ENCODE measurements at places on chromosomes 2 and 18. TPM values are rescaled to one million over a fixed set of nuclear protein-coding genes. Genes with fewer than 3 reads are reported as not detected.

- H3K4me3 ChIP-seq, result no peak overlapping the region
- DNase-seq, result no peak
- no peaks in the 10 kb centered on the region for H3K4me1 ChIP-seq
- no peaks in the 10 kb centered on the region for H3K36me3 ChIP-seq
- no peaks in the 10 kb centered on the region for H3K27me3 ChIP-seq
- no peak overlapping the region for H3K27ac ChIP-seq
Measured at GRCh38 chr2:215654148-215654819, 218.4 kb upstream of the FN1 start.

- no peaks in the 10 kb centered on the region for H3K4me1 ChIP-seq
- no peaks in the 10 kb centered on the region for H3K27me3 ChIP-seq
- no peak for DNase-seq
- no peak overlapping the region for H3K27ac ChIP-seq
- H3K36me3 ChIP-seq, result no peaks in the 10 kb centered on the region
Measured at GRCh38 chr2:106944215-106944614, 58.2 kb upstream of the ST6GAL2 start.

DNA sequence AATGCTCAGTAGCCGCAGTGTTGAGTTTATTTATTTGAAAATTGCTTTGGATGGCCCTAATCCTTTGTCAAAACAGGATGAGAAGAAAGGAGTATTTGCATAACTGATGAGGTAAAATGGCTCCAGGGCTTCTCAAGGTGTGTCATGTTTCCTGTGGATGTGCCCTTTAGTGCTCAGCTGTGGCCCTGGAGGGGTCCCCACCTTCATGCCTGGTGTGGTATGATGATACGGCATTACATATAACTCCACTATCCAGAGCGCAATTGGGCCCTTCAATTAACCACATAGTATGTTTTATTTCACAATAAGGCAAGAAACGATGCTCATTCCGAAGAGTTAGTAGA lies 39.8 kb upstream of the TMEM178A start:
- H3K27me3 ChIP-seq, result no peaks in the 10 kb centered on the region
- H3K36me3 ChIP-seq, result no peaks in the 10 kb centered on the region
- no peaks in the 10 kb centered on the region for H3K4me1 ChIP-seq
- no peak overlapping the region for H3K27ac ChIP-seq
- H3K4me3 ChIP-seq, result no peak overlapping the region

GRCh38 chr18:77086656-77087392 lies 45.8 kb downstream of the MBP start:
- H3K4me3 ChIP-seq, result peak overlapping the region; percentile 29
- H3K36me3 ChIP-seq, result no peaks in the 10 kb centered on the region
- peak overlapping the region; percentile 27 for H3K27ac ChIP-seq
- H3K27me3 ChIP-seq, result no peaks in the 10 kb centered on the region
- peaks cover 10% of the 10 kb centered on the region for H3K4me1 ChIP-seq

GRCh38 chr2:223880796-223881195 lies 43.4 kb upstream of the AP1S3 start:
- no peak overlapping the region for H3K27ac ChIP-seq
- no peak overlapping the region for H3K4me3 ChIP-seq
- H3K4me1 ChIP-seq, result no peaks in the 10 kb centered on the region
- DNase-seq, result no peak

GRCh38 chr18:54284981-54285785 lies 15.9 kb downstream of the POLI start:
- no peaks in the 10 kb centered on the region for H3K4me1 ChIP-seq
- DNase-seq, result no peak
- peaks cover 8% of the 10 kb centered on the region for H3K36me3 ChIP-seq
- H3K4me3 ChIP-seq, result no peak overlapping the region
- no peak overlapping the region for H3K27ac ChIP-seq

- H3K4me1 ChIP-seq, result no peaks in the 10 kb centered on the region
- DNase-seq, result no peak
- H3K27ac ChIP-seq, result no peak overlapping the region
- H3K4me3 ChIP-seq, result no peak overlapping the region
- H3K36me3 ChIP-seq, result no peaks in the 10 kb centered on the region
Measured at GRCh38 chr2:190804182-190804795, 76.3 kb upstream of the GLS start.

DNA sequence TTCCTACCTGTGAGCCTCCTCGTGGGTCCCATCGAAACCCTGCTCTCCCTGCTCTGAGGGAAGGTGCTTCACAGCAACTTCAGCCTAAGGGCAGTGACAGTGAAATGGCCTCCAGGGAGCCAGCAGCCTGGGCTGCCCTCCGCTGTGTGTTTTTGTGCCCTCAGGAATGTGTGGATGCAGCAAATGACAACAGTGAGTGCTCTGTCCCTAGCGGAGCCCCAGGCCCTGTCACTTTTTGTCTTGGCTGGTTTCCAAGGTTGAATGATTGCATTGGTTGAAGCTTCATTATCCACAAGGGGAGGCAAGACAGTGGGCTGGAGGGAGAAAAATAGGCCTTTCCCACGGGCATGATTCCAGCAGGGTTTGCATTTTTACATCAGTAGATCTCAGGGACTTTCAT lies 42.9 kb downstream of the STON1 start:
- H3K27ac ChIP-seq, result no peak overlapping the region
- H3K27me3 ChIP-seq, result no peaks in the 10 kb centered on the region
- H3K4me3 ChIP-seq, result no peak overlapping the region
- H3K36me3 ChIP-seq, result no peaks in the 10 kb centered on the region

DNA sequence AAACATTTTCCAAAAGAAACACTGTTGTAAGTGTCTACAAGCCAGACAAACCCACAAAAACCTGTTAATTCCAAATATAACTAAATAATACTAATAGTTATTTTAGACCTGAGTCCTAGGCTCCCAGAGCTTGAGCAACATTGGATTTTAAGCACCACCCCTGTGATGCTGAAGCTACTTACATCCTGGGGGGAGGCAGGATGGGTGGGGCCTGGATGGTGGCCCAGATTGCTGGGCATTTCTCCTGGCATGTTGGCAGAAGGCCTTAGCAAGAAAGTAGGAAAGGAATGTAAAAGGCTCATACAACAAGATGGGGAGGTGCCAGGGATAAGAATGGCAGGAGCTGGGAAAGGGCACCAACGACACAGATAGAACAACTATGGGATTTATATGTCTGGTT lies 50.7 kb upstream of the OTX1 start:
- H3K36me3 ChIP-seq, result no peaks in the 10 kb centered on the region
- H3K4me3 ChIP-seq, result no peak overlapping the region
- no peaks in the 10 kb centered on the region for H3K27me3 ChIP-seq
- H3K4me1 ChIP-seq, result no peaks in the 10 kb centered on the region
- DNase-seq, result no peak

GRCh38 chr18:38318416-38318815 lies 752.8 kb upstream of the CELF4 start:
- H3K4me3 ChIP-seq, result no peak overlapping the region
- no peaks in the 10 kb centered on the region for H3K27me3 ChIP-seq
- no peaks in the 10 kb centered on the region for H3K36me3 ChIP-seq

GRCh38 chr2:234334756-234335155 lies 162.1 kb downstream of the ARL4C start:
- no peak overlapping the region for H3K27ac ChIP-seq
- no peaks in the 10 kb centered on the region for H3K27me3 ChIP-seq
- no peaks in the 10 kb centered on the region for H3K36me3 ChIP-seq
- no peak for DNase-seq
- H3K4me1 ChIP-seq, result no peaks in the 10 kb centered on the region
- H3K4me3 ChIP-seq, result no peak overlapping the region

- no peak overlapping the region for H3K4me3 ChIP-seq
- no peak overlapping the region for H3K27ac ChIP-seq
- DNase-seq, result no peak
- no peaks in the 10 kb centered on the region for H3K36me3 ChIP-seq
- no peaks in the 10 kb centered on the region for H3K27me3 ChIP-seq
Measured at GRCh38 chr2:53509831-53510388, 257.7 kb upstream of the CHAC2 start.

- H3K4me3 ChIP-seq, result no peak overlapping the region
- H3K36me3 ChIP-seq, result no peaks in the 10 kb centered on the region
- H3K4me1 ChIP-seq, result peaks cover 7% of the 10 kb centered on the region
- no peak for DNase-seq
Measured at GRCh38 chr2:69395866-69396265, 8.8 kb upstream of the GFPT1 start.

- no peaks in the 10 kb centered on the region for H3K4me1 ChIP-seq
- H3K4me3 ChIP-seq, result no peak overlapping the region
- H3K27ac ChIP-seq, result no peak overlapping the region
- no peaks in the 10 kb centered on the region for H3K36me3 ChIP-seq
Measured at GRCh38 chr2:174198846-174199564, 49.3 kb downstream of the OLA1 start.

- DNase-seq, result no peak
- no peaks in the 10 kb centered on the region for H3K4me1 ChIP-seq
- H3K27ac ChIP-seq, result no peak overlapping the region
- H3K36me3 ChIP-seq, result no peaks in the 10 kb centered on the region
- no peak overlapping the region for H3K4me3 ChIP-seq
- no peaks in the 10 kb centered on the region for H3K27me3 ChIP-seq
Measured at GRCh38 chr2:193549661-193550060, 1354.9 kb upstream of the TMEFF2 start.

DNA sequence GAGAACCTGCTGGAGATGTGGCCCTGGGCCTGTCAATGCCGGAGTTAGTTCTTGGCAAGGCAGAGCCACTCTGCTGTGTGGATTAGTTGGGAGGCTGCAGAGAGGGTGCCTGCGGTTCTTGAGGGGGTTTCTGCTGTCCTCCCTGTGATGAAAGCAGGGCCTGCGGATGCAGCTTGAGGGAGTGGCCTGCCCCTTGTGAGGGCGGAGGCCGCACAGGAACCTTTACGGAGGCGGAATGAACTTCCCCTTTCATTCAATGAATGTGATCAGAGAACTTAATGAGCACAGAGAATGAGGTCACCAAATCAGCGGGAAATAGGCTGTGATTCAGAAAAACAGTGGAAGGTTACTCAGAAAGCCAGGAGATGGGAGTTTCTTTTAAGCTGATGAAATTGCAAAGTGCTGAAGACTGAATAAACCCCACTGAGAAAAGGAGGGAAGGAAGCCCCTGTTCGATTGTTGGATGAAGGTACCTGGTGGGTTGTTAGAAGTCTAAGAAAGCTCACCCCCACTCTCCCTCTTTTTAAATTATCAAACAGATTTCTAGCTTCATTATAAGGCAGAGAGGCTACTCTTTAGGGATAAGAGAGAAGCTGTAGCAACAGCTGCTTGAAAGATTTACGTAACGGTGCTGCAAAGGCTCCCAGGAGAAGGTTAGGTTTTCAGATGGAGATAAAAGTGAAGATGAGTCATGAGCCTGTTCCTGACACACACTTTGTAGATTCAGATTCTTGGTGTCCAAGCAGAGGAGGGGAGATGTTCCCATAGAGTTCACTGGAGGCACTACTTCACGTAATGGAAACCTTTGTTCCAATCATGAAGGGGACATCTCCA lies 47.4 kb downstream of the VWA3B start:
- H3K27ac ChIP-seq, result no peak overlapping the region
- H3K4me1 ChIP-seq, result no peaks in the 10 kb centered on the region
- H3K4me3 ChIP-seq, result no peak overlapping the region
- DNase-seq, result no peak
- H3K36me3 ChIP-seq, result no peaks in the 10 kb centered on the region

GRCh38 chr18:35592298-35592697 lies 10.8 kb downstream of the GALNT1 start:
- no peak overlapping the region for H3K27ac ChIP-seq
- no peak for DNase-seq
- H3K4me1 ChIP-seq, result no peaks in the 10 kb centered on the region
- H3K36me3 ChIP-seq, result no peaks in the 10 kb centered on the region
- H3K4me3 ChIP-seq, result no peak overlapping the region
- H3K27me3 ChIP-seq, result no peaks in the 10 kb centered on the region

DNA sequence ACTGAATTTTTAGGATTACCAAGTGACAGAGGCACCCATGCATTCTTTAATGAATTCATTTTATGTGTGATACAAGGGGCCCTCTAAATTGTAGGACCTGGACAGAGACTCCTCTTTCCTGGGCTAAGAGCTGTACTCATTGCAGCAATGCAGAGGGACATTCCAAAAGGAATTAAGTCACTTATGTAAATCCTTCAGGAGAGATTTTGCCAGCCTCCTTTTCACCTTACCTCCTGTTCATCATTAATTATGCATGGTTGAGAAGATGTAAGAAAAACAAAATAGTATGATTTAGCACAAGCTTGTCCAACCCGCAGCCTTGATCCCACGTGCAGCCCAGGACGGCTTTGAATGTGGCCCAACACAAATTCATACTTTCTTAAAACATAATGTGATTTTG lies 84.5 kb upstream of the TANK start:
- H3K4me3 ChIP-seq, result no peak overlapping the region
- no peak overlapping the region for H3K27ac ChIP-seq
- no peak for DNase-seq
- no peaks in the 10 kb centered on the region for H3K4me1 ChIP-seq
- no peaks in the 10 kb centered on the region for H3K27me3 ChIP-seq

DNA sequence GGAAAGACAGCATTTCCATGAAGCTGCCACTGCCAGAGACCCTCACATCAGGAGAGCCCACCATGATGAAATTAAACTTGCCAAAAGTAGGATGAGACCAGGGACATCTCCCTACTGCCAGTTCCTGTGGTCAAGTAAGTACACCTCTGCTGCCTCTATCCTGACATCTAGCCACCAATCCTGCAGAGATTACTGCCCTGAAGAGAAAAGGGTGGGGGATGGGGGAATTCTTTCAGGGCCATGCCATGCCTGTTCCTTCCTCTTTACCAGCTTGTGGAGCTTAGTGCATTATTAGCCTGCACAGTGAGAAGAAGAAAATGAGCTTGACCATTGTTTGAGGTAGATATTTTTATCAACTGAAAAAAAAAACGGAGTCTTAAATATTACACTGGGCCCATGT lies 397.2 kb upstream of the CDH2 start:
- H3K4me1 ChIP-seq, result no peaks in the 10 kb centered on the region
- no peak overlapping the region for H3K4me3 ChIP-seq
- no peak for DNase-seq
- H3K36me3 ChIP-seq, result no peaks in the 10 kb centered on the region
- no peak overlapping the region for H3K27ac ChIP-seq
- no peaks in the 10 kb centered on the region for H3K27me3 ChIP-seq

DNA sequence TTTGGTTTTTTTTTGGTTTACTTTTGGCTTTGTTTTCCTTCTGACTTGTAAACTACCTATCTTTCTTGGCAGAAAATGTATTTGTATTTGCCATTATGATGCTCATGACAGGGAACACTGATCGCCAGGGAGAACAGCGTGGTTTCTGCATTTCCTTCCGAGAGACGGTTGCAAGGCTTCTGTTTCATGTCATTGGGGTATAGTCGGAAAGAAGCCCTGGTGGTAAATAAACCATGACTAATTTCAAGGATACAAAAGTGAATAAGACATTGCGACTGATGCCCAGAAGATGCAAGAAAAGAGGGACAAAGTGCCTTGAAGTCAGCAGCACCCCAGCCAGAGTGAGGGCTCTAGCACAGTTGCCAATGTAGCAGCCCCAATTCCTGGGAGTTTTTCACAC lies 4.2 kb upstream of the CAPN14 start:
- no peak overlapping the region for H3K27ac ChIP-seq
- H3K4me1 ChIP-seq, result no peaks in the 10 kb centered on the region
- no peaks in the 10 kb centered on the region for H3K36me3 ChIP-seq
- H3K27me3 ChIP-seq, result no peaks in the 10 kb centered on the region
- H3K4me3 ChIP-seq, result no peak overlapping the region

GRCh38 chr2:125711075-125711474 lies 944.9 kb upstream of the GYPC start:
- no peaks in the 10 kb centered on the region for H3K27me3 ChIP-seq
- no peaks in the 10 kb centered on the region for H3K36me3 ChIP-seq
- no peak overlapping the region for H3K27ac ChIP-seq
- no peak overlapping the region for H3K4me3 ChIP-seq

MAPRE3 gene
- 21.6 TPM for total RNA-seq

CACNB4 gene
- 0.44 TPM for total RNA-seq

KCNS3 gene
- total RNA-seq, result 10.7 TPM

IL36A gene
- total RNA-seq, result not detected

INPP5D gene
- total RNA-seq, result 6.5 TPM

ITGA4 gene
- 6.7 TPM for total RNA-seq

THAP4 gene
- total RNA-seq, result 66.6 TPM

NEURL3 gene
- 2.5 TPM for total RNA-seq

AOX1 gene
- 2.9 TPM for total RNA-seq

FMNL2 gene
- total RNA-seq, result 10.6 TPM

CGREF1 gene
- 3.1 TPM for total RNA-seq

All from colonic mucosa (tissue), 4 donors.